AG04449 (cell line): ENCODE measurements at places on chromosomes 3 and 15.

GRCh38 chr3:162139841-162140240, 643.2 kb downstream of the OTOL1 start:
- DNase-seq, result no peak

DNA sequence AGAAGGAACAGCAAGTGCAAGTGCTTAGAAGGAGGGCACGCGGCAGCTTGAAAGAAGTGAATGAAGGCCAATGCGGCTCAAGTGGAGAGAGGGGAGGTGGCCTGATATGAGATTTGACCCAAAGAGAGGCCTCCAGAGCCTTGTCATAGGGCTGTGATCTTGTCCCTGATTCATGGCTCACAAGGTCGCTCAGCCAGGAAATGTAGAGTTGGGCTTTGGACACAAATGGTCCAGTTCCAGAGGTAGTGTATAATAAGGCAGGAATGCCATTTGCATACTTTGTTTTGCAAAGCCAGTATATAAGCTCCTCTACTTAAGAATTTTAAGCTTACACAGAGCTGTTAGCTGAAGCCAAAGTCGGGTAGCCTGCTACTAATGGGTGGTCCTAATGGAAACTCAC, 33.7 kb downstream of the HGD start:
- DNase-seq, result no peak

GRCh38 chr3:53193466-53194209, 32.6 kb downstream of the PRKCD start:
- no peak for DNase-seq

DNA sequence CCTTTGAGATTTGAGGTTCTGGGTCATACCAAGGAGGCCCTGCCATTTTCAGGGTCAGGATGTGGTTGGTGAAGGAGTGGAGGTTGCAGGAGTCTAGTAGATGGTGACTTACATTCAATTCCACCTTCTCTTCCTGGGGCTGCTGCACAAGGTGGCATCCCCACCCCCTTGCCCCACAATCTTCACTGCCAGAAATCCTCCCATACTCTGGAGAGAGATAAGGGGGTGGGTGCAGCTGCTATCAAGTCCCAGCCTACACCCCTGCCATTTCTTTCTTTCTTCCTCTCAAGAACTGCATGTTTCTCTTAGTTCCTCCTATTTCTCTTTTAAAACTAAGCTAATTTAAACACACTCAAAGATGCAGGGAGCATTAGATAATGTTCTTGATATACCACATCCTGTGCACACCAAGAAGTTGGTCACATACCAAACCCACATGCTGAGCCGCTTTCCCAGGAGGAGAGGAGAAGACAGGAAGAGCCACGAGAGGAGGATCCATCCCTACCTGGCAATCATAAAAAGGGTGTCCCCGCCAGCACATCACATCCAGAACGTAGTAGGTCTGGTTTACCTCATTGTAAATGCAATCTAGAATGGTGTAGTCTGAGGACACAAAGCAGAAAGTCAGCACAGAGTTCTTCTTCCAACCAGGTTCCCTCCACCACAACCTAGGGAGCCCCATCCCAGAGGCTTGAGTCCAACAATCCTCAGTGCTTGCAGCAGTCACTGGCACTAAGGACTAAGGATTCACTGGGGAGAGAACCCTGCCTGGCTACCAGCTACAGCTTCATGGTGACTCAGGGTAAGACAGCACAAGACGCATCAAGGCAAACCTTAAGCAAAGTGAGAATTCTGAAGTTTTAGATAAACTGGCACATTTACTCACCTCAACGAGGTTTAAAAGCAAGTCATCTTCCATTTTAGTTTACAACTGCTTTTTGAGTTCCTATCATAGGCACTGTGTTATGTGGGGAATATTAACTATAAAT, 18.5 kb downstream of the SNUPN start:
- no peak for DNase-seq

DNA sequence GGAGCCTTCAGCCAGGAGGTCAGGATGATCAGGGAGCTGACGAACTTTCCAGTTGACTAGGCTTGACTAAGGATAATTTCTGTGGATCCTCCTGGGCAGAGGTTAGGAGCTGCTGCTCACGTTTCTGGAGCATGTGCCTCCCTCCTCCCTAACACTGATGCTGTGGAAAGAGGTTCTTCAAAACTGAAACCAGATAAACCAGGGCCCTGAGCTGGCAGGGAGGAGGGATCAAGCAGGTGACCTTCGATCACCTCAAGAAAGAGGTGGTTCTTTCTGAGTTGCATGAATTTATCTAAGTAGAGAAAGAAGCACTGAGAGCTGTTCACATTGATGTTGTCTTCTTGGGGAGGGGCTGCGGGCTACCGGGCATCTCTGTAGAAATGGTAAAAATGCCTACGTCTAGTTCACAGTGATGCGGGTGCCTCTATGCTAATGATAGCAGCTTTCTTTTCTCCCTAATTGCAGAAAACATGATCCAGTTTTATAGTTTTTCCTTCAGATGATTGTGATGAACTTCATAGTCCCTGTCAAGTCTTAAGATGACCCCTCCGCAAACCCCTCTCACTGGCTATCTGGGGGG, 332.7 kb upstream of the LRRFIP2 start:
- no peak for DNase-seq

- no peak for DNase-seq
Observed at GRCh38 chr3:196528639-196529233, 13.6 kb upstream of the SMCO1 start.

DNA sequence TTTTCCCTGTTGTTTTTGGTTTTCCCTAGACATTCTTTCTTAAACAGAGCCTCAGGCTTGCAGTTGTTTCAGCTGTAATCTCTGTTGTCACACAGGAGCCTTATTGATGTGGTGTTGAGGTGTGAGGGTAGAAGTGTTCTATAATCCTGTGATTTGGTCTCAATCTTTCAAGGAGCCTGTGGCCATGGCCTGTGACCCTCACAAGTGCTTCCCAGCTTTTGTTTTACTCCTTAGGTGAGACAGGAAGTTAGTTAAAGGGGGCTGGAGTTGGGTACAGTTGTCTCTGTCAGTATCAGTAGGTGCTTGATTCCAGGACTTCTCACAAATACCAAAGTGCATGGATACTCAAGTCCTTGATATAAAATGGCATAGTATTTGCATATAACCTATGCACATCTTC, 77.2 kb downstream of the PDCD6IP start:
- DNase-seq, result no peak

DNA sequence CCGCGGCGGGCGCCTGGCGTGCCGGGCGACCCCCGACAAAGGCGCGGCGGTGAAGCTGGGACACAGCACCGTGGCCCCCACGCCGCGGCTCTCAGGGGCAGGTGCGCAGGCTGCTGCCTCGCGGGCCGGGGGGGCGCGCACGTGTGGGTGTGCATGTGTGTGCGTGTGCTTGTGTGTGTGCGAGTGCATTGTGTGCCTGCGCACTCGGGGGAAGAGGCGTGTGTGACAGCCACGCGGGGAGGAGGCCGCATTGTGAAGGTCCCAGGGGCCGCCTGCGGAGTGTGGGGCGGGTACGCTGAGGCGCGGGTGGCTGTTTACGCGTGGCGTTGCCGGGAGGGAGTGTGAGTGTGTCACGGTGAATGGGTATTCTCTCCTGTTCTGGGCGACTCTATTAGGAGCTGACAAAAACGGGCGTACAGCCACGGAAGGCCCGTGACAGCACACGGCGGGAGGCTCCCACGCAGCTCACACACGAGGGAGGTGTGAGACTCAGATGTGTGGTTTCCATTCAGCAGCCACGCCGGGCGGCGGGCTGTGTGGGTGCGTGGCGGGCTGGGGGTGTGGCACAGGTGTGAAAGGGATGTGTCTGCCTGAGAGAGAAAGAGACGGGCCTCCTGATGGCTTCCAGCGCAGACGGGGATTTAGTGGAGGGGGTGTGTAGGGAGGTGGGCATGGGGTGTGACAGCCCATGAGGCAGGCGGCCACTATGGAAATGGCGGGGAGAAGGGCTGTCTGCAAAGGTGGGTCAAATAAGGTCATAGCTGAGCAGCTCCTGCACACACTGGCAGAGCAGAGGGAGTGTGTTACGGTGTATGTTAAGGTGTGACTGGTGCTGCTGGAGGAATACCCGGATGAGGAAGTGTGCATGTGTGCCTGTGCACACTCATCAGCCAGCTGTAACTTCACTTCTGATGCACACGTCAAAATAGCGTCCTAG, 750 bp downstream of the PODXL2 start:
- DNase-seq, result no peak

GRCh38 chr3:146117406-146118285, 43.3 kb downstream of the PLOD2 start:
- DNase-seq, result peak; percentile 88

- no peak for DNase-seq
Observed at GRCh38 chr3:15520185-15520584, 1.3 kb downstream of the COLQ start.

GRCh38 chr3:180408654-180409053, 193.3 kb upstream of the TTC14 start:
- DNase-seq, result no peak

DNA sequence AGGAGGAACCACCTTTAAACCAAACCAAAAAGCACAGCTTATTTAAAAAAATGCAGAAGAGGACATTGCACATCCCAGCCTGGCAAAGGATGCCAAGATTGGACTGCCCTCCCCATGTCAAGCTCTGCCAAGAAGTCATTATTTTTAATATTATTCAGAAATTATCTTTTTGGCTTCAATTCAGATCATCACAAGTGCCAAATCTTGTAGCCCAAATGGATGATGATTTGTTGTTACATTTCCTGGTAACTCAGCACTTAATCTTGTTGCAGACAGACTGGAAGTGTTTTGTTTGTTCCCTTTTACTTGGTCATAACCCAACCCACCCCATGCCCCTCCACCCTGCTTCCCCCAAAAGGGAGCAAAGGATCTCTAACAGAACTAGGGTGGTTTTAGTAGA, 28.1 kb upstream of the LXN start:
- no peak for DNase-seq

DNA sequence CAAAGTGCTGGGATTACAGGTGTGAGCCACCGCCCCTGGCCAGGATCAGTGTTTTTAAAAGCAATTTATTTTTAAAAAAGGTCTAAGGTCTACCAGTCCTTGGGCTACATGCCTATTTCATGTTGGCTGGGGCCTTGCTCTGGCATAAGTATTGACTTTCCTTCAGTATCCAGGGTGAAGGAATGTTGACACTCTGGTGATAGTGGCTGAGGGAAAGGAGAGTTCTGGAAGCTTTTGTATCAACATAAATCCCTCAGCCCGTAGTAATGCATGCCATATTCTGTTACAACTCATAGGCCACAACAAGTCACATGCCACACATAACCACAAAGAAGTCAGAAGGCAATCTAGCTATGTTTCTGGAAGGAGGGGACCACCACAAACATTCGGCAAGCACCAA, 273.9 kb downstream of the ROBO2 start:
- DNase-seq, result no peak

DNA sequence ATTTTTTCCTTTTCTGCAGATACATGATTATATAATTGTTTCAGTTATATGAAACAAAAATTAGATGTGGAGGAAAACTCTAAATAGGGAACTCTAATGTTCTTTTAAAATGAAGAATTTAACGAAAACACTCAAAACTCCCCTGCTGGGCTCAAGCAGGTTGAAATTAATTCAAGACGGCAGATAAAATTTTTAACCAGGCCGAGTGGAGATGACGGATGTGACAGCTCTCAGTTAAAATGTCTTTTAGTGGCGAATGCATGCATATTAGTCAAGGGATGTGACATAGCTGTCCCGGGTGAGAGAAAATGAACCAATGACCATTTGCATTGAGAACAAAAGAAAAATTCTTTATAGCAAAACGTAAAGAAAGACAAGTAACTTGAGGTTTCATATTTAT, 110.1 kb downstream of the ROBO2 start:
- no peak for DNase-seq

DNA sequence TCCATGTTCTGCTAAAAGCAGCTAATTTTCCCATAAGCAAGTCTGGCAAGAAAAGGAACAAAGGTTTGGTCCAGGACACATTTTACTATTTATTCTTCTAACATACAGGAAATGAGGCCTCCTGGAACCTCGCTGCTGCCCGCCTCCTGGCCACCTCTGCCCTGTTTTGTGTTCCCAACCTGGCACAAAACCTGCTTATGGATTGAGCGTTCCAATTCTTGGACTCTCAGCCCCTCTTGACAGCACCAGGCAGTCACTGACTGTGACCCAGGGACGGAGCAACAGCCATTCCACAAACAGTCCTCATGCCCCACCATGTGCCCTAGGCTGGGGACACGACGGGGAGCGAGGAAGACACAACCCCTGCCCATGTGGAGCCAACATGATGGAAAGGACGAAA, 11.6 kb upstream of the SSUH2 start:
- DNase-seq, result no peak

DNA sequence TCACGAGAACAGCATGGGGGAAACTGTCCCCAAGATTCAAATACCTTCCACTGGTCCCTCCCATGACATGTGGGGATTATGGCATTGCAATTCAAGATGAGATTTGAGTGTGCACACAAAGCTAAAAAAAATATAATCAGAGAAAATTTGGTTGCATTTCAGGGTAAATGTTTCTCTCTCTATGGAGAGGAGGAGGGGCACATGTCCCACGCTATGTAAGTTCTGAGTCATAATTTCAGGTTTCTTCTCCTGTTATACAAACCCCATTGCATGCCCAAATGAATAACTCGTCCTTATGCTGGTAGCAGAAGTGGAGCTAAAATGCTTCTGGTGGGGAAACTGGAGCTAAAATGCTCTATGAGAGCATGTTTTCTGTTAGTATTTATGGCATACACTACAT, 209.7 kb upstream of the DCBLD2 start:
- no peak for DNase-seq

- DNase-seq, result no peak
Observed at GRCh38 chr3:121759541-121760202, 10.1 kb upstream of the GOLGB1 start.

DNA sequence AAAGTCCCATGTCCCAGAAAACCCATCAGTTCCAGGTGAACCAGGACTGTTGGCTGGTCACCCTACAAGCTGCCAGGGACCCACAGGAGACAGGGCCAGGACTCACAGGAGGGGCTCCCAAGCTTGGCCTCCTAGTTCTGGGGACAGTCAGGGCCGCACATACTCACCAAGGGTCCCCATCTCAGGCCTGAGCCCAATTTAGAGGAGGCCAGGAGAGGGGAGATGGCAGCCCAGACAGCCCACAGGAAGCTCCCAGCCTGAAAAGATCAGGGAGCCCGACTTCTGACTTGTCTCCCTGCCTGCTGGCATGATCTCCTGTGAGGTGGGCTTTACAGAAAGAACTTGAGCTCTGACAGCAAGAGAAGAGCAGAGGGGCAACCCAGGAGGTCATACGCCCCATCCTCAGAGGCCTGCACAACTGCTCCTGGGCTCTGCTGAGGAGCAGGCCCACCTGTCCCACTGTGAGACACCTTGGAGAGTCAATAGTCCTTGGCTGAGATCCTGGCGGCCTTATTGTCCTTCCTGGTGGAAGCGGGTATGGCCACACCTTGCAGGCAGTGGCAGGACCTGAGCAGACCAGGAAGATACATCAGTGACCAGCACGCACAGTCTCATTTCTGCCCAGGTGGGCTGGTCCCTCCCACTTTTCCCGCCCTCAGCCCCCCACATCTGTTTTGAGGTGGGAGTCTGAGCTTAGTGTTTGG, 2.5 kb upstream of the ISLR start:
- DNase-seq, result no peak
